Stimulated activated naive CD8-positive, alpha-beta T cell treated with anti-CD3 and anti-CD28 coated beads, Interleukin-15, Interleukin-2, amounts not matched to agents 100 U/mL and 50 U/mL, for 24 hours (primary cell): ENCODE measurements at places on chromosomes 5 and 9.
A peak's percentile ranks its signal among the peaks of the same experiment; 100 is the strongest.

GRCh38 chr5:130400091-130400490, 495.8 kb downstream of the CHSY3 start:
- DNase-seq: no peak

- no peak for DNase-seq
Measured at GRCh38 chr5:10825897-10826644, 65.0 kb upstream of the DAP start.

- DNase-seq: no peak
Measured at GRCh38 chr9:947985-948384, 28.5 kb upstream of the DMRT3 start.

DNA sequence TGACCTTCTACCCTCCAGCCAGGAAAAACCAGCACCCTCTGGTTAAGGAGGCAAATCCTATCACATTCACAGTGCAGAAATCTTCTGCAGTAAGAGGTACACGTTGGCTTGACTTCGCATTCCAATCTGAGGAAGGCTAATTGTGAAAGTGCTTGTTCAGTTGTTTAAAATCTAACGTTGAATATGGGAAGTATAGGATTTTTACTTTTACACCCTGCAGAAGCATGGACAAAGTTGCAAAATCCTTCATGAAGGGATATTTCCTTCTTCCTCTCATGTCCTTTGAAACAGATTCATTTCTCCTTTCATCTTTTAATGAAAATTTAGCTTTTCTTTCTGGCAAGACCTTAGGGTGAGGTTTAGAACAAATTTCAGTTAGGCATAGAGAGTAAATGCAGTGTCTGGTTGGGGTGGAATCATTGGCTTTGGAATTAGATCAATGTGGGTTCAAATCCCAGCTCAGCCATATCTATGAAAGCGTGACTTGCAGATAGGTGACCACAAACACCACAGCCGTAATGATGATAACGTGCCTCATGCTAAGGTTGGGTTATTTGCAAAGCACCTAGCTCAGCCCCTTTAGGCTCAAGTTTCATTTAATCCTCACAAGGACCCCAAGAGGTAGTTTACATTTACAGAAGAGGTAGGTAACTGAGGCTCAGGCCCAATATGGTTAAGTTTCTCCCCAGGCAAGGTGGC, 42.2 kb upstream of the C5orf58 start:
- DNase-seq: no peak

DNA sequence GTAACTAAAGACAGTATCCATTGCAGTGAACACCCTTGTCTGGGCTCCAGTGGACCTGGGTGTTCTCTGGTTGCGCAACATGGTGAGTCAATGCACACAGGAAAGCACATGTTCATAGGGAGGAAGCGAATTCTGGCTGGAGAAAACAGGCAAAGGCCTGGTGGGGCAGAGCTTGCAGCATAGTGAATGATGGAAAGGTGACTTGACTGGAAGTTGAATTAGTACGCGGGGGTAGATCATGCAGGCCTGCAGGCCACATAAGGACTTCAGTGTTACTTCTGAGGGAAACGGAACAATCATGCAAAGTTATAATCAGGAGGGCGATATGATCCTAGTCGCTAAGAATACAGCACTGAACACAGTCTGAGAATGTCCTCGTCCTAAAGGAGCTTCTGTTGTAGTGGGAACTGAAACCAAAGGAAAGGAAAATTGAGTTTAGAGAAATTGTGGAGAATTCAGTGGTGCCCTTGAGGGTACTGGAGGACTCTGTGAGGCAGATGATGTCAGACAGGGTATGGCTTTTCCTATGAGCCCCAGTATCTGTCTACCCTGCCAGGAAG, 71.9 kb upstream of the RANBP3L start:
- no peak for DNase-seq

DNA sequence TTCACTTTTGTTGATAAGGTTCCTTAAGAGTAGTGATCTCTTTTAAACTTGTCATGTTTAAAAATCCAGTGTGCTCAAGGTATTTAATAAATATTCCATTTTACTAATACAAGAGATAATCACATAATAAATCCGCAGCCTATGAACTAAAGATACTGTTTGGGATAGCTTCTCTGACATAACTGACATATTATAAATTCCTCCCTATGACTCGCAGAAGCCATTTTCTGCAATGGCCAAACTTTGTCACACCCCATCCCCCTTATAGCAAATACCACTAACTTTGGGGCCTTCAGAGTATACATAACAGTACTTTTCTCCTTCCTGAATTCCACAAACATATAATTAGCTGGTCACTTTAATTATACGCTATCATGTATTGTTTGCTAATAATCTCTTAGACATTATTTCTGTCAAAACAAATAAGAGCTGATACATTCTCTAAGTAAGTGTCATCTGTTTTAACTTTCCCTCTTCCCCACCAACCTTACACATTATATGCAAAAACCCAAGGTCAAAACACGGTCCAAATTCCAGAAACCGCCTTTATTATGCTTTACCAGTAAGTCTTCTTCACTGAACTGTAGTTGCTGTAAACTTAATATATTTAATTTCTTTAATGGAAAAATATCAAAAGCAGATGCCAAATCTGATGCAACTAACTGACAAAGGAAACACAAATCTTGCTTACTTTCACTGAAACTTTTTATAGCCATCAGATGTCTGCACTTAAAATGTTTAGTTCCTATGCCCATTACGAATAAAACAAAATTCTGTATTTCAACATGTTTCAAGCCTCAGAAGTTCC, 971 bp downstream of the TMEM267 start:
- no peak for DNase-seq

- no peak for DNase-seq
Measured at GRCh38 chr5:76345582-76345981, 57.5 kb upstream of the IQGAP2 start.

GRCh38 chr5:5285906-5286305, 136.6 kb upstream of the ICE1 start:
- DNase-seq: no peak

GRCh38 chr9:93525476-93525875, 50.9 kb upstream of the PHF2 start:
- DNase-seq: no peak

DNA sequence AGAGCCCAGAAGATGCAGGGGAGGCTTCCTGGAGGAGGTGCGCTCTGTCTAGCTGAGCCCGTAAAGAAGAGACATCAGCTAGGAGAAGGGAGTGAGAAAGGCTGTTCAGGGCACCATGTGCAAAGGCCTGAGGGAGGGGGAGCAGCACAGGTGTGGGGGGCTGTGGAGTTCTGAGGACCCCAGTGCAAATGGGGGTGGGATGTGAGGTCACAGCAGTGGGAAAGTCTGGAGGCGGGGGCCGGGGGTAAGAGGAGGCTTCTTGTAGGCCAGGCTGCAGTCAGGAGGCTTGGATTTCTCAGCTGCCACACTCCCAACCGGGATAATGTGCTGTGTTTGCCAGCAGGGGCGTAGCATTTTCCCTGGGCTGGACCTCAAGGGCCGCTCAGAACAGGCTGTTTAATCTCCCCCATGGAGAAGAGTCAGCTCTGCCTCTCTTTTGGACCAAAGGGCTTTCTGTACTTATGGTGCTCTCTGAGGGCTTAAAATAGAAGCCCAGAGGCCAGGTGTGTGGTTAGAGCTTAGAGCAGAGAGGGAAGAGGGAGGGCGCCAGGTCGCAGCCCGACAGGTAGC, 5.7 kb downstream of the NEURL1B start:
- no peak for DNase-seq

GRCh38 chr9:36679710-36680109, 107.0 kb downstream of the MELK start:
- no peak for DNase-seq

DNA sequence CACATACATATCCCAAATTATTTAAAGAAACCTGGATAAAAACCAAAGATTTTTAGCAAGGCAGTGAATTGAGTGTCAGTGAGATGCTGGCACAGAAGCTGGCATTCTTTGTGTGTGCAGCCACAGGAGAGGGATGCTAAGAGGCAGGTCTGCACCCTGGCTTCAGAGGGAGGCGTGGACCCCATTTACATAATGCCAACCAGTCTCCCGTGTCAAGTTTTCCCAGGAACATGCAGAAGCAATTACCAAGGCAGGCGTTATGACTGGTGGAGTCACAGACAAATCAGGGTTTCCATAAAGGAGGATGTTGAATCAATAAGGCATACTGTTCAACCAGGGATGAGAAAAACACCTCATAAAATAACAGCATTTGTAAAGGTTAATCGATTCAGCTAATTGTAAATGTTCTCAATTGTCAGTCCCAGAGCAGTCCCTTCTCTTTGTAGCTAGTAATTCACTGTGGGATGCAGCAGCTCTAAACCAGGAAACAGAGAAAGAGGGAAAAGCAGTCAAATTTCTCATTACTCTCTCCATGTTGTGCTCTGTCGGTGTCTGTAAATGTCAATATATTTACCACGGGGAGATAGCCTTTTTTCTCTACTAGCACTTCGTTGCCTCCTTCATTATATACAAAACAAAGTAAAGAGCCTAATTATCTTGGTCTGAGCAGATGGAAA, 452.4 kb upstream of the GRAMD2B start:
- DNase-seq: no peak

DNA sequence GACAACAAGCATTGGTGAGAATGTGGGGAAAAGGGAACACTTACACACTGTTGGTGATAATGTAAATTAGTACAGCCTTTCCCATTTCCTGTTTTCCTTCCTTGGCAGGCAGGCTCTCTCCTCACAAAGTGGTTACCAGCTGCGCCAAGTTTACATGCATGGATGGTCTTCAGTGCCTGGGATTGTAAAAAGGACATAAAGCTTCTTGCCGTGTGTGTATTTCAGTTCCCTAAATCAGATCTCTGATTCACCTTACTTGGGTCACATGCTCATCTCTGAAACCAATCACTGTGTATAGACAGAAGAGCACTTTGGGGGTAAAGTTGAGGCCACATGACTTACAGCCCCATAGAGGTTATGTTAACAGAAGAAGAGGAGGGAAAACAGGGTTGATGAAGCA, 92.8 kb downstream of the CAVIN4 start:
- DNase-seq: no peak

DNA sequence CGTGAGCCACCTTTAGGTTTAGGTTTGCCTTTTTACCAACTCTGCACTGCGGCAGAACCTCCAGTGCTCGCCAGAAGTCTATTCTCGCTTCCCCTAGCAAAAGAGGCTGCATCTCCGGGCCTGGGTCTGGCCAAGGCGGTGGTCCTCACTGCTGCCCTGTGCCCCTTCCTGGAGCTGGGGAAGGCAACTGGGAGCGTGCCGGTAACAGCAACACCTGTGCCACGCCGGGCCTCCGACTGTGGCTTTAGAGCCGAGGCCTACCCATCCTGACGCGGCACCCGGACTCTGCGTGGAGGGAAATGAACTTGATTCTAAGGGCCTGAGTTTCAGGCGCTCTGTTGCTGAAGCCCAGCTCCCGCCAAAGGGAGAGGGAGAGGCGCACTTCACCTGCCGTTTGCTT, 82.4 kb upstream of the SPATA31C2 start:
- DNase-seq: no peak

DNA sequence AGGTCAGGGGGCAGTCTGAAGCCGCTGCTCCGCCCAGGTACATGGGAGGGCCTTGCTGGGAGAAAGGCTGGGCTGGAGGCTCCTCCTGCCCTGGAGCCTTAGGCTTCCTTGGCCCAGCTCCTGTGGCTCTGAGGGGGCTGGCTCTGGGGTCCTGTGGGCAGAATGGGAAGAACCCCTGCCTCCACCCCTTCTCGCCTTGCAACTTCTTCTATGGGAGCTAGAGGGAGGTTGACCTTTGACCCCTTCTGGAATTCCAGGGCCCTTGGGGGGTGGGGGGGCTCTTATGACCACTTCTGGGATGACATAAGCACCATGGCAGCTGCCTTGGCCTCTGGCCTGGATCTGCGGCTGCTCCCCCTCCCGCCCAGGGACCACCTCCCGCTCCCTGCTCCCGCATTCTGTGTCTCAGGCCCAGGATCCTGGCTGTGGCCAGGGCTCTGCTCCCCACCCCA, 32.2 kb downstream of the IER5L start:
- no peak for DNase-seq

- DNase-seq: no peak
Measured at GRCh38 chr9:119773823-119774222, 404.6 kb upstream of the BRINP1 start.

- no peak for DNase-seq
Measured at GRCh38 chr9:119677811-119678505, 308.7 kb upstream of the BRINP1 start.

GRCh38 chr5:71757590-71758543, 38.8 kb downstream of the CARTPT start:
- DNase-seq: peak; percentile 27

DNA sequence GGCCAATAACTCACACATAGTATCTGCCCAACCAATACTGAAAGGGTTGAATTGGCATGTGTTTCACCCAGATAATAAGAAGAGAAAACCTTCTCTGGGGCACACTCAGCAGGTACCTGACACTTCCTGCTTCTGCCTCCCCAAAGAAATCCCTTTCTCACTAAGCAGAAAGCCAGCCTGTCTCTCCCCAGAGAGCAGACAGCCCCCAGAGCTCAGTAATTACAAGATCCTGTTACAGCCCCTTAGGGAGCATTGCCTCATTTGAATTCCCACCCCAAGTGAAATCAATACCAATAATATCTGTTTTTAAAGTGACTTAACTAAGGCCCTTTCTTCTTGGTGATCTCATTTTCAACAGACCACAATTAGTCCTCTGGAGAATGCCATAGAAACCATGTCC, 38.5 kb upstream of the FOXI1 start:
- DNase-seq: no peak

- DNase-seq: no peak
Measured at GRCh38 chr5:17951392-17952169, 317.3 kb downstream of the TAF11L14 start.

DNA sequence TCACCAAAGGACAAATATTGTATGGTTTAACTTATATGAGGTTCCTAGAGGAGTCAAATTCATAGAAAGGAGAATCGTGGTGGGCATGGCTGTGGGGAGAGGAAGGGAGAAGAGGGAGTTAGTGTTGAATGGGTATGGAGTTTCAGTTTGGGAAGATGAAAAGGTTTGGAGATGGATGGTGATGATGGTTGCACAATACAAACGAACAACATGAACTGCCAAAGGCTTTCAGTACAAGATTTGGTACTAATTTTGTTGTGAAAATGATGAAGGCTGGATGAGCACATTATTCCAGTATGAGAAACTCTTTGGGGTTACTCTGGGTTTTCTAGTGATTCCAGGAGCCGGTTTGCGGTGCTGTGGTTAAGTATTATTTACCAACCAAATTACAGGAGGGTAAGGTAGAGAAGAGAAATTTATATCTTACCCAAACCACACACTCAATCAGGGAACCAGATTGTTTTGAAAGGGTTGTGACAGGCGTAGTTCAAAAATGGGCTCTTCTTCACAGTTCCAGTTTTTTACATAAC, 112.0 kb upstream of the TBC1D2 start:
- DNase-seq: no peak

- no peak for DNase-seq
Measured at GRCh38 chr9:134204041-134204440, 39.7 kb upstream of the RNU6ATAC start.

- no peak for DNase-seq
Measured at GRCh38 chr5:155451106-155451505, 437.6 kb downstream of the KIF4B start.
